ENCODE measurements at places on chromosomes 1 and 21.

DNA sequence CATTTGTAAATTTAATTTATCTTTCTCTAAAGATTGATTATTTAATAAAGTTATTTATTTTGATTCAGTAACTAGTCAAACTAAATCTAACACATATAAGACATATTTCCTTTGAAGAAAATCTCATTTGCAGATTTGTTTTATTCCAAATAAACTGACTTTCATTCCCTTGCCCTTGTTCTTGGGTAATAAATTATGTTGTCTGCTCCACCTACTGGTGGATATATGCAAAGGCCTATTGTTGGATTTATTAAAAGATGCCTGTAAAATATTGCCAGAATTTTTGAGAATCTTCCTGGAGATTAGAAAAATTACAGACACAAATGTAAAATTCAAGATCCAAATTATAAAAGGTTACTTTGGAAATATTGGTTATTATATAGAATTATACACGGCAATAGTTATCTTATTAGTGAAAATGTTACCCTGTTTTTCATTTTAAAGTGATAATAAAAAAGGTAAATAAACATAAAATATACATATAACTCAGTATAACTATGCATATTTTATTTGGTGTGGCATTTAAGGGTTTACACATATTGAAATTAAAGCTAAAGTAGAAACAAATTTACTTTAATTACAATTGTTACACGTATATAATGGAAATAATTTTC, 116.1 kb downstream of the SPATA17 start:
- DNase-seq = no peak

DNA sequence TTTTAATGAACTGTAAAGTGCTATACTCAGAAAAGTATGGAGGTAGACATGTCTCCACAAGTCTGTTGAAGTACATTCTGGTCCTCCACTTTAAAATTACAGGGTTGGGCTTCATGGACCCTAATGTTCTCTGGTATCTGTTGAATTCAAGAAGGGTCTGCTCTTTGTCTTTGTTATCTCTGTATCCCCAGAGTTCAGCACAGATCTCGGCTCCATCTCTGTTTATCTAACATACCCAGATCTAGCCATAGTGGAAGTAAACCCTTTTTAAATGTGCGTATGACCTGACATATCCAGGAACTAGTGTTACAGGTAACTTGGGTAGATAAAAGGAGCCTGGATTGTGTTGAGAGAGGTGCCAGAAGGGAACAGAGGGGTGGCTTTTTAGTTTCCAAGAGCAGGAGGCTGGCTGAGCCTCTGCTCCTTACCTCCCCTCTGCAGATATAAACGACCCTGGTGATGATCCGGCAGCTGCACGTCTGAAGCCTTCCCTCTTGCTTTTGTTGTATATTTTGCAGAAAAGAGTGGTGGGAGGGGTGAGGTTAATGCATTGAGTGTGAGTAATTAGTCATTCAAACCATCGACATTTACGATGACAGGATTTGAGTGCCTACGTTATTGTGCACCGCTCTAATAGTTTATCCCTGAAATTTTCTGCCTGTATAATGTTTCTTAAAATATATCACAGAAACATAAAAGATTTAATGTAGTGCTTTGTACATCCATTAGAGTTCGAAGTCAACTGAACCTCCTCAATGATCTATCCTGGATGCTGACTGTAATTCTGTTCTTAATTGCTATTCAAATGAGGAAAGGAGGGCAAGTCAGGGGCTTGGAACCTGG, 30.8 kb downstream of the ELAVL4 start:
- DNase-seq = no peak

- DNase-seq = no peak
Measured at GRCh38 chr1:62841587-62842169, 57.7 kb downstream of the ATG4C start.

- DNase-seq = no peak
Measured at GRCh38 chr1:160066829-160067745, 2.9 kb downstream of the KCNJ10 start.

DNA sequence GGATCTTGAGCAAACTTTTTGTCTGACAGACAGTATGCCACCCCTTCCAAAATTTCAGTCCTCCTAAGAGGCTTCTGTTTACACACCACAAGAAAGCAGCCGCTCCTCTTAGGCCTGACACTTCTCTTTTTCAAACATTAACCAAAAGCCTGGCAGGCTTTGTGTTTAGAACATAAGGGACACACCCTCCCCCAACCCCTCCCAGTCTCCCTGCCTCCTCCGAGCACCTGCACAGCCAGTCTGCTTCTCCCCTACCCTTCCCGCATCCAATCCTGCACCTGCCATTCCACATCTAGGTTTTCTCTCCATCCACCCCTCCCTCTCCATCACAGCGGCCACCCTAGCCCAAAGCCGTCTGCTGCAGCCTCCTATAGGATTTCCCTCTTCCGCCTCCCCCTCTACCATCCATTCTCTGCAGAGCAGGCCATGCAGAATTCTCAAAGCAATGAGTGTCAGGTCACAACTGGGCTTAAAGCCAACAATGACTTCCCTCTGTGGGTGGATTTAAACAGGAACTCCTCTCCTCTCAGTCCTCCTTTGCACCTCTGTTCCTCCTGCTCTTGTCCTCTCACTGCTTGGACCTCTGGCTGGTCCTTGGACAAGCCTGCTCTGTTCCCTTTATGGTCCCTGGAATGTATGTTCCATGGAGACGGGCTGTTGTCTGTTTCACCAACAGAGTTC, 478.2 kb downstream of the NPHP4 start:
- no peak for DNase-seq

DNA sequence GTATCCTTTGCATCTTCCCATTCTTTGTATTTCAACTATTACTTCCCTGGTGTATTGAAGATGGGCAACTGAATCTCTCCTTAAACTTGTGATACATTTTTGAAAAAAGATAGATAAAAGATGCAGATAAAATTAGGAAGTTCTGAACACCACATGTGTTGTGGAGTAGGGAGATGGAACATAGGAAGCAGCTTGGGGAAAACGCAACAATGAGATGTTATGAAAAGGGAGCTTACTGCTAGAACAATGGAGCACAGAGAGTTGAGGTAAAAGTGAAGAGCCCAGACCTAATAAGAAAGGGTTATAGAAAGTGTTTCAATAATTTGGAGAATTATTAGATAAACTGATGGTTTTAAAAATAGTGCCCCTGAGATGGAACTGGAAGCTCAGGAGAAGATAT, 20.9 kb downstream of the GNAI3 start:
- no peak for DNase-seq

DNA sequence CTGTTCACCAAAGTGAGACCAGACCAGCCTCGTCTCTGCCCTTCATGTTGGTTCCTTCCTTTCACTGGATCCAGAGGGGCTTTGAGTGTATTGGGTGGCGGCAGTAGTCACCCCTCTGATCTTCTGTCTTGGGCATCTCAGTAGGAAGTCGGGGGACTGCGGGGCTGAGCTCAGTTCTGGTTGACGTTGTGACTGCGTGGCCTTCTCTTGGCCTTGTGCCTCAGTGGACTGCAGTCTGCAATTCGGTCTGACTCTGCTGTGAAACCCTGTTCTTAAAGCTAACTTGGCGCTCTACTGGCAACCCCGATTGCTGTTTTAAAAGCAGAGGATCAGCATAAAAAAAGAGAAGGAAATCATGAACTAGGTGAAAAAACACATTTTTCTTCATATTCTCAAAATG, 56.7 kb downstream of the SLC37A1 start:
- peak; percentile 2 for DNase-seq

DNA sequence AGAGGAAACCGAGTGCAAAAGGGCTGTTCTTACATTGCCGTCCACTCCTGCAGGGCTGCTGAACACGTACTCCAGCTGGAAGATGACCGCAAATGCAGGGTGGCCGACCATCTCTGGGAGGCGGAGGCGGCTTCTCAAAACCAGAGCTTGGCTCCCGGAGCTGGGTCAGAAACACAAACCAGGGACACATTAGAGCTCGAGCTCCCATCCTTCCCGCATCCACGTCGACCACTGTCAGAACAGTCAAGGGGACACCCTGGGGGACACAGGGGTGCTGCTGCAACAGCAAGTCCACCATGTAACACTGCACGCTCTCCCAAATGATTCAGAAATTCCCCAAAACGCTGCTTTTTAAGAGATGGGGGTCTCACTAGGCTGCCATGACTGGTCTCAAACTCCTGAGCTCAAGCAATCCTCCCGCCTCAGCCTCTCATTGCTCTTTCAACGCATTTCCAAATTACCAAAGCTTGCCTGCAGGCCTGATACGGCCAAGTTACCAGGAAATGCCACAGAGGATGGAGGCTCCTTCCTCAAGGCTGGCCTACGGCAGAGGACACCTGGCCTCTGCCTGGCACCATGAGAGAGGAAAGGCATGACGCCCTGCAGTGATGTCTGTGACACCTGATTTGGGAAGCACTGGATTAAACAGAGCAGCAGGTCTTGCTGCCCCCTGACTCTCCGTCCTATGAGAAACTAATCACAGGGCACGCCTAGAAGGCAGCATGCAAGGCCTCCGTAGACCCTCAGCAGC, 45.0 kb downstream of the NPHP4 start:
- no peak for DNase-seq

- DNase-seq = no peak
Measured at GRCh38 chr1:50742523-50742922, 217.5 kb downstream of the FAF1 start.

- DNase-seq = no peak
Measured at GRCh38 chr1:39344394-39345154, 140.1 kb downstream of the MACF1 start.

DNA sequence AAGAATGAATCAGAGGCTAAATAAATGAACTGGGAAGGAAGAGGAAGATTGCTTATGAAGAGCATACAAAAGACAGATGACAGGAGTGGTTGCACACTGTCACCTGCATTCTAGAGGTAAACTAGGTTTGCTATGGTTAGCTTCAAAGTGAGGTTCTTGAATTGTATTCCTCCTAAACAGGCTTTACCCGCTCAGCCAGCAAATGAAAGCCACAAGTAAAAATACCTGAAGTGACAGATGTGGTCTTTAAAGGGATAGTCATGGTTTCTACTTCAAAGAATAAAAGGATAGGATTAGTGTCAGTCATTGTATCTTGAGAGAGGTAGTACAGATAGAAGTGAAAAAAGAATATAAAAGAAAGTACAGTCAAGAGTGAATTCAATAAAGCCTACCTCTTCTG, 32.4 kb upstream of the PRDX6 start:
- no peak for DNase-seq

DNA sequence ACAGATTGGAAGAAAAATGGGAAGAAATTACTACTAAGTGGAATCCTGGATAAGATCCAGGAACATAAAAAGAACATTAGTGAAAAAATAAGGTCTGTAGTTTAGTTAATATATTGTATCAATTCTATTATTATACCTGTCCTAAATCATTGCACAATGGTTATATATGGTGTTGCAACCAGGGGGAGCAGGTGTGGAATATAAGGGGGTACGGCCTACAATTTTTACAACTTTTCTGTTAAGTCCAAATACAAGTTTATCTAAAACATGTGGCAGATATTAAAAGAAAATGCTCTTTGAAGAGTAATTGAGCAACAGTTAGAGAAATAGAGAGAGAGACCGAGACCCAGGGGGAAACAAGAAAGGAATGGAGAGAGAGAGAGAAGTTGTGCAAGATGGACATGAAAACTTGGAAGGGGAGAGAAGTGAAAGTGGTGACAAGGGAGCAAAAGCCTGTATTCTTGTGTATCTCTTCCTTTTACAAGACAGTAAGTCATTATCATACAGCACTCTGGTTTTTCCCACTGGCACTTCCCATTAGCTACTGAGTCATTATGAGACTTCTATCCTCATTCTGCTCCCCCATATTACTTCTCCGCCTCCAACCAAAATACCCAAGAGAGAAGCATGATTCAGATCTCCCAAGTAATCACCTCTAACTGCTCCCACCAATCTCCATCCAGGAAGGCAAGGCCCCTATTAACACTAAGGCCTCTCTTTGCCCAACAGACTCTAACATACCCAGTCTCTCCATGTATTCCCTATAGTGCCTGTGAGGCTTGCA, 22.3 kb upstream of the TRAF3IP3 start:
- DNase-seq = no peak

GRCh38 chr21:41957991-41958766, 4.4 kb upstream of the C2CD2 start:
- peak; percentile 82 for DNase-seq

DNA sequence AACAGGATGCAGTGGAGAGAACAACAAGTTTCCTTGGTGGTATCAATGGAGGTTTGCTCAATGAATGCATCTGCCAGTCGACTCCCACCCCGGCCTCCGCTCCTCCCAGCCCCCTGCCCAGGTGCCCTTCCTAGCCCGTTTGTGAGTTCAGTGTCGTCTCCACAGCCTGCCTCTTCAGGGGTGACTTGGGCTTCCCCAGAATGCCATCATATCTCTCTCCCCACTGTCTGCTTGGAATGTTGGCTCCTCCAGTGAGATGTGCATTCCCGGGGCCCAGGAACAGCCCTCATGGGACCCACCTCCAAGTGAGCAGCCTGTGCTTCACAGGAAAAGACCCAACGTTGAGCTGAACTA, 30.5 kb downstream of the MATN1 start:
- no peak for DNase-seq

DNA sequence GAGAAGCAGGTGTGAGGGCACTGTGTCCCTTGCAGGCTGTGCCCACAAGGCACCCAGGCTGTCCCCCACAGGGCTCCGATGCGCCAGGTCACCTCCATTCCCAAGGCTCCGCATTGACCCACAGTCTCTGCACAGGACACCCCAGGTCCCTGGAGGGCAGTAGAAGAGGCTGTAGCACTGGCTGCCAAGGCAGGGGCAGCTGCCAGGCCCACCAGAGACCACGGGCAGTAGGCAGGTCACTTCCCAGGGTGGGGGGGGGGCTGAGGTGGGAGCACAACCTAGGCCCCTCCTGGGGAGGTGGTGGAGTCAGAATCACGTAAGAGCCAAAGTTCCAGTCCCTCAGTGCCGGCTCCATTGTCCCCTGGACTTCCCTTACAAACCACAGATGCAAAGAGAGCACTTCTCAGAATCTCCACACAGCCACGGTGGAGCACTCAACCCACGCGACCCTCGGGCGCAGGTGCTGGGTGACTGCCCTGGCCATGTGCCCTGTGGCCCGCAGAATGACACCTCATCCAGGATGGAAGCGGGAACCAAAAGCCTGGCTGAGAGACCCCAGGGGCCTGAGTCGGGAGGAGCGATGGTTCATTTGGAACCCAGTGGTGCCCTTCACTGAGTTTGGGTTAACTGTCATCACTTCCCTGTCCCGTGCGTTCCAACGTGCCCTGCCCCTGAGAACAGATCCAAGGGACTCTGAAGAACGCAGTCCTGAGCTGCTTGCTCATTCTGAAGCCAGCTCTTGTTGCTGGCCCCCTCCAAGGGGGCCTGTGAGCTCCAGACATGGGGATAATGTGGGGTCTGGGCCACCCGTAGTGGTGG, 69.7 kb upstream of the PDE9A start:
- DNase-seq = no peak

- no peak for DNase-seq
Measured at GRCh38 chr1:25580927-25581326, 35.7 kb upstream of the MAN1C1 start.

- peak; percentile 26 for DNase-seq
Measured at GRCh38 chr1:43822040-43822690, 111.4 kb upstream of the ARTN start.

- DNase-seq = no peak
Measured at GRCh38 chr1:3922851-3923250, 22.8 kb upstream of the C1orf174 start.

Data from uterus (tissue), 4 donors.